ENCODE measurements at places on chromosomes 3 and 15.

DNA sequence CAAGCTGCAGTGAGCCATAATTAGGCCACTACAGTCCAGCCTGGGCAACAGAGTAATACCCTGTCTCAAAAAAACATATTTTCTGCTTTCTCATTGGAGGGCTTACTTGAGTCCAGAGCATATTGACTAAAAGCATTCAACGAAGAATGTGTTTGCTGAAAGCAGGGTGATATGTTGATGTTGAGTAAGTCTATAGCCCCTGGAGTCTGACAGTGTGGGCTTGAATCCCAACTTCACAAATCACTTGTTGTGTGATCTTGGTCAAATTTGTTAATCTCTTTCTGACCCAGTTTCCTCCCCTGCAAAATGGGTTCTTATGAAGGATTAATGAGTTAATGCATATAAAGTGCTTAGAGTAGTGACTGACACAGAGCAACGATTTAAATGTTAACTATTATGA lies 403.9 kb downstream of the MECOM start:
- no peak for DNase-seq

- DNase-seq, result no peak
Measured at GRCh38 chr15:79673416-79674123, 223.2 kb downstream of the MTHFS start.

DNA sequence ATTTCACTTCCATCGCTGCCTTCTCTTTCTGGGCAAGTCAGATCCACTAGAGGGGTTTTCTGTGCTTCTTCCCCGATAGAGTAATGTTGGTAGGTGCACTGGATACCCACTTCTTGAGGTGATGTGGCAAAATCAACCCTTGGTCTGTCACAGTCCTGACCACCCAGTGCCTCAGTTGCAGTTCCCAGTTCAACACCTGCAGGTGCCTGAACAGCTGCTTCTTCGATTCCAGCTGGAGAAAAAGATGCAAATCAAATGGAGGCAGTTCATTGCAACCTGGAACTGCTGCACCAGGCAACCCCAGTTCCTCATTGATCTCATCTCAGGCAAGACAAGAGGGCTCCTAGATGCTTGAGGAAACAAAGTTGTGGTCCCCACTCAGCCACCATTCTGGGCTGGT lies 186.6 kb downstream of the UBE2E2 start:
- no peak for DNase-seq

- DNase-seq, result no peak
Measured at GRCh38 chr15:40277471-40277870, 5.4 kb downstream of the ANKRD63 start.

DNA sequence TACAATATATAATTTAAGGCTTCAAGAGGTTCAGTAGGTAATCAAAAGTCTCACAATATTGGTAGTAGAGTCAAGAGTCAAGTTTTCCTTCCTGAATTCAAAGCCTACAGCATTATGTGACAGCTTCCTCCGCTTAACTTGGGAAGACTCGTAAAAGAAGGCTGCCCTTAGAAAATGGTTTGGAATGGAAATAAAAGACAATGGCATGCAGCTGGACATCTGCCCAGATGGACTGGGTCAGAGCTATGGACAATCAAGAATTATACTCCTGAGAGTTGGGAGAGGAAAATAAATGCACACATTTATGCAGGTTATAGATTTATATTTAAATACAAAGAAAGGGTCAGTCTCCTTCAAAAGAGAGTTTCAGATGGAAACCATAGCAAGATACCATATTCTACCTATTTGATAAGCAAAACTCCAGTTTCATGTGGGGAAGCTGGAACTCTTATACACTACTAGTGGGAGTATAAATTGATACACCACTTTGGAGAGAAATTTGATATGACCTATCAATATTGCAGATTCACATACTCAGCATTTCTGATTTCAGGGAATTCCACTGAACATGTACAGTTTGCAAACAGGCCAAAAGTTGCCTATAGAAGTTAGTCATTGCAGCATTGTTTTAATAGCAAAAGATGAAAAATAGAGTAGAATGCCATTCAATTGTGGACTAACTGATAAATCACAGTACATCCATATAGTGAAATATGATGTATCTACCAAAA lies 6.1 kb downstream of the CRYBG3 start:
- no peak for DNase-seq

- no peak for DNase-seq
Measured at GRCh38 chr3:193560870-193561269, 6.2 kb upstream of the ATP13A4 start.

- no peak for DNase-seq
Measured at GRCh38 chr3:151393146-151393830, 8.7 kb upstream of the P2RY12 start.

DNA sequence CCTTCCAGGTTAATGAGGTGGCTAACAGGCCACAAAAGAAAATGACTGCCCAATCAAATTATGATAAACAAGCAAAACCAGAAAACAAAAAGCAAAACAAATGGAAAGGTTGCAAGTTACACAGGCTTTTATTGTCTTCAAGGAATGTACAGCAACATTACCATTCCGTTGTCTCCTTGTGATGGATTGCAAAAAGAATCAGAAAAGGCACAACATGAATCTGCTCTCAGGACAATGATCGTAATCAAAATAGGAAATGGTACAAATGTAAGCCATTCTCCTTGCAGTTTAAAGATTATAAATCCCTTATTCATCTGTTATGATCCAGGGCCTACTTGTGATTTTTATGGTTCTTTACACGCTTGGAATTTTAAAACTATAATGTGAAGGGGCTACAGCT lies 125.8 kb downstream of the ECT2 start:
- DNase-seq, result no peak

- no peak for DNase-seq
Measured at GRCh38 chr15:25862071-25862471, 1.1 kb downstream of the ATP10A start.

GRCh38 chr15:75790631-75791336 lies 52.5 kb upstream of the UBE2Q2 start:
- DNase-seq, result no peak

DNA sequence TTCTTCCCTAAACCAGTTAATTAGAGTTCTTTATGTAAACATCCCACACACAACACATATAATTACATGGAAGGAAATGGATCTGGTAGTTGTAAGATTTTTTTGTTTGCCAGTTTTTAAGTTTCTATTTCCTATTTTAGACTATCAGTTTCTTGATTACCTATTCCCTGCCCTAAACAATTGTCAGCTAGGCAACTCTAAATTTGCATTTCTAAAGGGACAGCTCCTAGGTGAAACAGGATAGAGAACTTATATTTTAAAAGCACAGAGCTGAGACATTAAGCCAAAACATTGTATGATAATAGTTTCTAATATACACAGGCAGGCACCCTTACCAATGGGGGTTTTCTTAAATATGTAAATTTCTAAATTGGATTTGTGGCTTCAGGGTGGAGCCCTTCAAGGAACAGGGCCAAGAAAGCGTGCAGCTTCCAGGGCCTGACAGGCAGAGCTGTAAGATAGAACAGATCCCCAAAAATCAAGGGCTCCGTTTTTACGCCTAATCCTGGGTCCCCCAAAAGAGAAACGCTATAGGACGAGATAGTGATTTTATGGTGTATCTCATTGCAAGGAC lies 8.9 kb downstream of the LEKR1 start:
- DNase-seq, result no peak

DNA sequence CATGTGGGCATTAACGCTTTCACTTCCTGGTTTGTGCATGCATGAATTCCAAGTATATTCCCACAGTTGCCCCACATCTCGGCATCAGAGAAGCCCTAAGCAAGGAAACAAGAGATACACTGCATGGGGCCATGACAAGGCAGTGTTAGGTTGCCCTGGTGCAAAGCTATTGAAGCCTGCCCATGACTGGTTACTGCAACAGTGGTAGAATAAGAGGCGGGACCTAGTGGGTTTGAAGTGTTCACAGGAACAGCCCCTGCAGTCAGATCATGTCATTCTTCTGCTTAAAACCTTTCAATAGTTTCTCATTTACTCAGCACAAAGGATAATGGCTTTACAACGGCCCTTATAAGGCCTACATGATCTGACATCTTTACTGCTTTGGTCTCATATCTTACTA lies 80.9 kb upstream of the TOPAZ1 start:
- DNase-seq, result no peak

DNA sequence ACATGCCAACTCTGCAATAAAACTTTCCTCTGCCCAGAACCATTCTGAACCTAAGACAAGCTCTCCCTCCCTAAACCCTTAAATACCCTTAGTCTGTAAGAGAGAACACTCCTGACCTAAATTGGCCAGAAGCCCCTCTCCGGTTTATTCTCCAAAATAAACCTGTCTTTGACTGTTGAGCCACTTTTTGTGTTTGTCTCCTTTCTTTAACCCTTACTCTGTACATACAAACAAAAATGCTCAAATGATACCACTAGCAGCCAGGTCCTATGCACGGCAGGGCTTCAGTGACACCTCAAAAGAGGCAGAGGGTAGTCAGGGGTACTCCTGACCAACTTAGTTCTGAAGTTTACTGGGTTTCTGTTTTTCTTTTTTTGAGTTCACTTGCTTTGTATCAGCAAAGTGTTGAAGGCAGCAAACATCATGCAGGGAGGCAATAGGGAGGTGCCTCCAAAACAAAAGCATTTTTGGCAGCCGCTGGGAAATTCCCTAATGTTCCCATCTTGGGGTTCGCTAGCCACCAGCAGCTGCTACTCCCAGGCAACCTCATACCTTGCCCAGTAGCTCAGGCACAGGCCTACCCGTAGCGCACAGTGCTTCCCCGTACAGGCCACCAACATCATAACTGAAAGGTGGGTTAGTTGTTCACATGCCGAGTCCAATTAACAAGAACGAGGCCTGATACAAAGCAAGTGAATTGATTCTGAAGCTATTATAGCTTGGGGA lies 62.9 kb upstream of the GCNT3 start:
- no peak for DNase-seq

DNA sequence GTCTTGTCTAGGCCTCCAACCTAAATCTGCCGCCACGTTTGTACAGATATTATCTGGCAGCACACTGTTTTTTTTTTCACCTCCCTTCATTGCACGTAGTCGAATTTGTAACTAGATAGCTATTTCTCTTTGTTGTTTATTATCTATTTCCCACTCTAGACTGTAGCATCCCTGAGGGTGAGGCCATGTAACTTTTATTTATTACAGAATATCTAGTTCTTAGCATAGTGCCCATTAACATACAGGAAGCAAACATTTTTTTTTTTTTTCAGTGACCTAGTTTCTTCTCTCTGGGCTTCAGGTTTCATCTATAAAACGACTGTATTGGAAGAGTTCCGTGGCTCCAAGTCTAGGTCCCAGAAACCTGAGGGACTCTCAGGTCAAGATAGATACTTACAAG lies 354.3 kb downstream of the FGF12 start:
- DNase-seq, result no peak

GRCh38 chr3:106692624-106693023 lies 684.6 kb upstream of the CCDC54 start:
- DNase-seq, result no peak

DNA sequence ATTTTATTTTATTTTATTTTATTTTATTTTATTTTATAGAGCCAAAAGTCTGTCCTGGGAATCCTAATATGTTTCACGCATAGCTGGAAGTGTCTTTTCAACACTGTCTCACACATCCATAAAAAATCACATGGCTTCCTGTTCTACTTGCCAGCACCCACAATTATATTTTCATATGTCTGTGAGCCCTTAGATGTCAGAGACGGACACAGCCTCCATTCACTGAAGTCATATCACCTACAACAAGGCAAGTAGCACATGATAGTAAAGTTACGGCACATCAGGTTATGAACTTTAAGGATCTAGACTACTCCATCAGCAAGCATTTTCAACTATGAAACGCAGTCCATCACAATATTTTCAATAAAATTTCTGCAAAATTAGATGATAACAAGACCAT lies 168.4 kb downstream of the ZIC4 start:
- DNase-seq, result no peak

GRCh38 chr3:197874653-197875052 lies 75.3 kb upstream of the RPL35A start:
- no peak for DNase-seq

- DNase-seq, result no peak
Measured at GRCh38 chr15:98395974-98396610, 252.2 kb upstream of the IGF1R start.

DNA sequence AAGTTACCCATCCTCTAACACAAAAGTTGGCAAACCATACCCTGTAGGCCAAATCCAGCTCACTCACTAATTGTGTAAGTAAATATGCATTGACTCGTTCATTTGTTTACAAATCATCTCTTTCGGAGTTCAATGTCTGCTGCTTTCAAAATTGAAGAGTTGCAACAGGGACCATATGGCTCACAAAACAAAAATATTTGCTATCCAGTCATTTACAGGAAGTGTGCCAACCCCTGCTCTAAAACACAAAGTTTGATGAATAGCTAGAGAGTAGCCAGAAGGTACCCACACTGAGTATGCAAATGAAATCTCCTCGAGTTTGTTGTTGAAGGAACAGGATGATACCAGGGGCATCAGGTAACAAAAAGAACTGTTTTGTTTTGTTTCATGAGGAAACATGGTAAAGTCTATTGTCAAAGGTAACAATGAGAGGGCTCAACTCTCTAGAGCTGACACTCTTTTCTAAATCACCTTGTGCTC lies 236.2 kb upstream of the THBS1 start:
- no peak for DNase-seq

DNA sequence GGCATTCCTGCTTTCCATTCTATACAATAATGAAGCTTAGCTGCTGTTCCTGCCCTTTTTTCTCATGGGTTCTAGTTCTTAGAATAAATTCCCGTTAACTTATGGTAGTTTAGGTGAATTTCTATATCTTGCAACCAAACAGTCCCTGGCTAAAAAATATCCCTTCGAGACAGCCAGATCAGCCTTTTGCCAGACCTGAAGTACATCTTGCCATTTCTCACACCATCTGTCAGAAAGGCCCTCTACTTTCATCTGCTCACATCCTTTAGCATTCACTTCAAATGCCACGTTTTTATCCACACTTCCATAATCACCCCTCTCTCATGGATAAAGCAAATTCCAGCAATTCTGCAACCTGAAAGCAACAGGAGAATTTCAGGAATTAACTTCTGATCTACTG lies 145.4 kb downstream of the GAP43 start:
- no peak for DNase-seq

- DNase-seq, result no peak
Measured at GRCh38 chr15:73683777-73684580, at the start of gene CD276. CD276 (plus strand) TSS chr15:73684383; CDS start chr15:73699640, 15,257 bp downstream.

GRCh38 chr15:82535566-82536408 lies 4.5 kb downstream of the RPS17 start:
- no peak for DNase-seq

DNA sequence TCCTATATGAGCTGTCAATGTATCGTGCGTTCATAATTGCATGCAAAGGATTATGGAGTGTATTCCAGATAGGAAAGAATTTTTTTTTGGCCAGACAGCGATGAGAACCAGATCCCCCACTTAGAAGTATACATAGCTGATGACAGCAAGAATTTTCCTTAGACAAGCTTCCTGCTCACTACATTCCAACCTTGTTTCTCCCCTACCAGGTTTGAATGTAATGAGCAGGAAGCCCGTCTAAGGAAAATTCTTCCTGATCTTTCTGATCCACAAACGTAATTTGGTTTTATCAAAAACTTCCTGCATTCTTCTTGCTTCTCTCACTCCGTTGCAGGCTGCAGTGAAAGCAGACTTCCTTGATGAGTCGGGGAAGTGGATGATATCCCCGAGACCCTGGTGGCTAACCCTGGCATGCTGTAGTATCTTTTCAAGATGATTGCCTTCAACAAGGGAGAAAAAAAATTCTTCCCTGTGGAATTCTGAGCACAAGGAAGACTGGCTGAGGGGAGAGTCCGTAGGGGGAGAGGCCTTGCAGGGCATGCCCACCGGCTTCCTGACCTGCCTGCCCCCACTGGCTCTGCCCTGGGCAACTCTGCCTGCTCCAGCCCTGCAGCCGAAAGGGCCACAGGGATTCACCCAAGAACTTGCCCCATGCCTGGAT lies 243.1 kb downstream of the TLE3 start:
- no peak for DNase-seq

Data from stimulated activated CD8-positive, alpha-beta memory T cell treated with anti-CD3 and anti-CD28 coated beads, Interleukin-15, amount 100 ng/mL, for 48 hours (primary cell).